ENCODE measurements at places on chromosomes 5 and 9.

- DNase-seq, result no peak
These were observed 19.5 kb upstream of the GOLGA1 start for GRCh38 chr9:124960409-124960752.

- no peak for DNase-seq
These were observed 33.1 kb upstream of the SETD9 start for GRCh38 chr5:56876327-56876726.

GRCh38 chr5:171593401-171593800 lies 174.0 kb downstream of the FGF18 start:
- no peak for DNase-seq

- DNase-seq, result no peak
These were observed 42.9 kb upstream of the SUB1 start for GRCh38 chr5:32542216-32543059.

DNA sequence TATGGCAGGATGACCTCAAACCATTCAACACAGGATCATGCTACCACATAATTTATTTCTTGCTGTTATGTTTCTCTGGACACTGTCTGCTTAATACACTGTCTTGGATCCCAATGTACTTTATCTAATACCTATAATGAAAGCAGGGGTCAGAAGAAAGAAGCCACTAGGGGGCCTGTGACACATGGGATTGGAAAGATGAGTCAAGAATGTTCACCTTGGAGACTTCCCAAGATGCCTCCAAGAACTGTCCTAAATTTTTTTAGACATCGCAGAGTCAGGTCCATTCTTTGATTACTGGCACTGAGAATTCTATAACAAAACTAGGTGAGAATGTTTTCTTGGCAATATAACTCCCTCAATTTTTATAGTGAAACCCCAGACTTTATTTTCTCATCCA lies 305.8 kb upstream of the SMARCA2 start:
- no peak for DNase-seq

DNA sequence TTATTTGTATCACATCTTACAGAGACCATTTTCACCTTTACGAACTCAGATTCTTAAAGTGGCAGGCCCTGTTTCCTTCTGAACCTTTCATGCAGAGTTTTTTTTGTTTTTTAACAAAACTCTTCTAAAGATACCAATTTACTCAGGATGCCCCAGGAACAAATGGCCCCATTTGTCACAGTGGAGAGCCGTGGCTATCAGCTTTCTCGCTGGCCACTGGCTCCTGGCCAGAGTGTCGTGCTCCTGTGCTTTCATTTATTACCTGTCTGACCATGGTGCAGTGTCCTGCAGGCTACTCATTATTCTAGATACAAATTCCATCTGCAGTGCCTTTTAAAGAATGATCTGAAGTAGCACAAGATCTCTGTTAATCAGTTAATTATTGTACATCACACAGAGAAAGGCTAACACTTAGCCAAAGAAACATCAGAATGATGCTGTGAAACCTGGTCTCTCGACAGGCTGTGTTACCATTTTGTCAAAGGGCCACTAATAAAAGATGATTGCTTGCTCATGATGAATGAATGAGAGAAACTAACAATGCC lies 27.8 kb downstream of the ADRA1B start:
- no peak for DNase-seq

- DNase-seq, result peak; percentile 53
These were observed 157.2 kb upstream of the ISL1 start for GRCh38 chr5:51225789-51226742.

Measured in NCI-H524 treated with DMSO at 0.1 percent for 48 hours (cell line).